Urothelium cell line (cell line): ENCODE measurements at places on chromosomes 4 and X.
A peak's percentile ranks its signal among the peaks of the same experiment; 100 is the strongest.

GRCh38 chr4:81424336-81424735, 47.4 kb downstream of the RASGEF1B start:
- DNase-seq = no peak

DNA sequence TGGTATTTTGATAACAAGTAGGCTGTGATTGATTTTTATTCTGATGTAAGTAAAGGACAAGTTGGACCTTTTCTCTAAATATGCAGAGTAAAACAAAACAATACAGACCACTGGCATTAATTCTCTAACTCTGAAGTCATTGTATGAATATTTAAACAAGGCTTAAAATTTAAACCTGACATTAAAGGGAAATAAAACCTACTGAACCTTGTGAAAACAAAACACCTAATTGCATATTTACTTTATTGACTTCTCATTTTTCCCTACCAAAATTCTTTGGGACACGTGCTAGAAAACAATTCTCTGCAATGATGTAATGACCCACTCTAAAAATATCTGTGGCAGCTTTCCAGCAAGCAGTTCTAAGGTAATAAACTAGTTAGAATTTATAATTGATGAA, 369.7 kb upstream of the TRAM1L1 start:
- no peak for DNase-seq

GRCh38 chr4:7519638-7520376, 85.1 kb upstream of the PSAPL1 start:
- no peak for DNase-seq

DNA sequence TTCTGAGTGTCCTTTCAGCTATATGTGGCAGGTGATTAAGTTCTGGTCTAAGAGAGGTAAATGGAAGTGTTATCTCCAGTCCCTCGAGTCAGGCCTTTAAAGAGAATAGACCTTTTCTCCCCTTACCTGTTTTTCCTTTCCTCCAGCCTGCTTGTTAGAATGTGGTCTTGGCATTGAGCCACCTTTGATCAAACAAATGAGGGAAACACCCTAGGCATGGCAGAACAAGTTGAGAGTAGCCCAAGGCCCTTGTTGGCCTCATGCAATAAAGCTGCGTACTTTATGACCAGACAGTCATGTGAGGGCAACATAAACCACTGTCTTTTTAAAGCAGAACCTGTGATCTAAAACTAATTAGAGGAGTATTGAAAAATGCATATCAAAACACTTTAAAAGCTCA, 13.2 kb upstream of the IL13RA2 start:
- DNase-seq = no peak

GRCh38 chr4:35939751-35940150, 304.6 kb downstream of the ARAP2 start:
- no peak for DNase-seq

- DNase-seq = no peak
Measured at GRCh38 chrX:134172588-134173259, 64.3 kb upstream of the CCDC160 start.

- no peak for DNase-seq
Measured at GRCh38 chr4:54187148-54187547, 41.9 kb upstream of the PDGFRA start.

GRCh38 chr4:149896432-149896831, 80.8 kb upstream of the IQCM start:
- DNase-seq = peak; percentile 39

- no peak for DNase-seq
Measured at GRCh38 chrX:38768079-38768478, 33.2 kb upstream of the MID1IP1 start.

- DNase-seq = no peak
Measured at GRCh38 chr4:145945431-145946155, 7.0 kb upstream of the ZNF827 start.

DNA sequence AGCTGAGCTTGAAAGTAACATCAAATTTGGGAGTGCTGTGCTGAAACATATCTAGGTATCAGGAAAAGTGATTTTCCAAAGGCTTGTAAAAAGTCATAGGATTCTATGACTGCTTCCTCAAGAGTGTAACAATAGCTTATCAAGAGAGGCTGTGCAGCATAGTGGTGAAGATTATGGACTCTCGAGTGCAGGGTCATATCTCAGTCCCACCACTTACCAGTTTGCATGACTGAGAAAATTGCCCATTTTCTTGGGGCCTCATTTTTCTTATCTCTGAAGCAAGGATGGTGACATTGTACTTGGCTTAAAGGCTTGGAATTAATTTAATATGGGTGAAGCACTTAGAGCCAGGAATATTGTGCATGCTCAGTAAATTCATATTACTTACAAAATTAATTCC, 57.2 kb downstream of the AFF1 start:
- DNase-seq = no peak

DNA sequence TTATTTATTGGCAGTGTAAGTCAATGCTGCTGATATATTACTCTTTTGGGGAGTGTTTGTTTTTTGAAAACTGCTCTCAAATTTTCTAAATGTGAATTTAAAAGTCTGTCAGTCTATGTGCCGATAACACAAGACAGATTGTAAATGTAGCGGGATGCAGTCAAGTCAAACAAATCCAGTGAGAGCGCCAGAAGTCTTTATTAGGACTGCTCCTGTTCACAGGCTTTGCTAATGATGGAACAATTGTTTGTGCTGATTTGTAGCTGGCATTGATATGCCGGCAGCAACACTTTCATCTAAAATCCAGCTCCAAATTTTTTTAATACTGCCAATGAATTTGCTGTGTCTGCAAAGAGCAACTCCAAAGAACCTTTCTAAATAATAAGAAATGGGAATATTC, 78.7 kb upstream of the TET2 start:
- no peak for DNase-seq

- peak; percentile 62 for DNase-seq
Measured at GRCh38 chr4:165326831-165327210, 648 bp upstream of the MSMO1 start.

DNA sequence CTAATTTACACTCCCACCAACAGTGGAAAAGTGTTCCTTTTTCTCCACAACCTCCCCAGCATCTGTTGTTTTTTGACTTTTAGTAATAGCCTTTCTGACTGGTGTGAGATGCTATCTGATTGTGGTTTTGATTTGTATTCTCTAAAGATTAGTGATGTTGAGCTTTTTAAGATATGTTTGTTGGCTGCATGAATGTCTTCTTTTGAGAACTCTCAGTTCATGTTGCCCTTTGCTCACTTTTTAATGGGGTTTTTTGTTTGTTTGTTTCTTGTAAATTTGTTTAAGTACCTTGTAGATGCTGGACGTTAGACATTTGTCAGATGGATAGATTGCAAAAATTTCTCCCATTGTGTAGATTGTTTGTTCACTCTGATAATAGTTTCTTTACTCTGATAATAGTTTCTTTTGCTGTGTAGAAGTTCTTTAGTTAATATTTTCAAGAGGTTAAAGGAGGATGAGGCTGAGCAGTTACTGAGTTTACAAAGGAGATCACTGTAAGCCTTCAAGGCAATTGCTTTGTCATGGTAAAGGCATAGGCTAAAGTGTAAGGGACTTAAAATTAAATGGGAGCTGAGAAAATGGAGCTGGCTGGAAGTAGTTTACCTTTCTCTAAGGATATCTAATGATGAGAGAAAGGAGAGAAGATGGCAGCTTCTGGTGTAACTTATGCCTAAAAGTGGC, 323.4 kb downstream of the PCDH7 start:
- no peak for DNase-seq

- DNase-seq = no peak
Measured at GRCh38 chrX:109537324-109537665, 651 bp downstream of the NXT2 start.

DNA sequence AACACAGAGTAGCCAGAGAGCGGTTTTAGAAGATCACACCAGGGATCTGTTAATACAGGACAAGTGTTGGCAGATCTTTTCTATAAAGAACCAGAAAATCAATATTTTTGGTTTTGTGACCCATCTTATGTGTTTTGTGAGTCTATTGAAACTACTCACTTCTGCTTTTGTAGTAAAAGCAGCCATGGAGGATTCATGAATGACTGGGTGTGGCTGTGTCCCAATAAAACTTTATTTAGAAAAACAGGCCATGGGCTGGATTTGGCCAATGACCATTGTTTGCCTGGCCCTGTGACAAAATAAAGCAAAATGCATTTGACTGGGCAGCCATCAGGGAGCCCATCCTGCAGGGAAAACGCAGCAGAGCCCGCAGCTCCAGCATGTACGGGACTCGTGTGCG, 99.9 kb upstream of the ADRA2C start:
- DNase-seq = no peak

DNA sequence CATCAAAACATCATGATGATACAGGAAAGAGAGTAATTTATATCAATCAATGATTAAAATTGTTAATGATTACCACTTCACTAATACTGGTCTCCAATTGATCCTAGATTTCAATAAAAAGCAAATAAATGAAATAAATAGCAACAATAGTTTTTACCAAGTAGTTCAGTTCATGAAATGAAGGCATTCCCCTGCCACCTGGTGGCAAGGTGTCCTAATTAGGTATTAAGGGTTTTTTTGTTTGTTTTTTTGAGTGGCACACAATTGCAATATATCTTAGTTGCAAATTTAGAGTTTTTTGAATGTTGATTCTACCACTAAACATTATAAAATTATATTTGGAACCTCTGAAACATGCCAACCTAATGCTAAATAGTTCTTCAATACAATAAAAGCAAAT, 157.4 kb upstream of the PDE5A start:
- DNase-seq = no peak

GRCh38 chr4:121253961-121254360, 89.8 kb upstream of the TNIP3 start:
- no peak for DNase-seq

DNA sequence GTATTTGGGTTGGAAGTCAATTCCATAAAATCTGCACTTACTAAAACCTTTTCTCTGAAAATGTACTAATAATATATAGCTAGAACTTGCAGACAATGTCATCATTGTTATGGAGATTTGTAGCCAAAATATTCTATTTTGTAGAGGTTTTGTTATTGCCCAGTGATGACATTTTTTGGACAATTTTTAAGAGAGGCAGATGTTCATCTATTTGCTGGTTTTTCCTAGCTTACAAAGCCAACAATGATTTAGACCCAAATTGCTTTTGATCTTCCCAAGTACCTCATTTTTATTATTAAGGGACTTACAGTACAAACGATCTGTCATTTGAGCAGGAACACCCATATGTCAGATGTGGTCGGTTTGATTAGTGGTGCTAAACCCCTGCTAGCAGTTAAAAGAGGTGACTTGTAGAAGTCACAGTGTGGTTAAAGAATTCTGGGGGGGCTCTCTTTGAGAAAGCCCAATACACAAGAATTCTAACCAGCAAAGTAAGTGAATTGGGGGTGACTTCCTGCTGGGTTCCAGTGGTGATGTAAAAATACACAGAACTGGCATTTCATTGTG, 136.2 kb downstream of the KIT start:
- DNase-seq = no peak

- peak; percentile 11 for DNase-seq
Measured at GRCh38 chrX:13487731-13488505, 81.5 kb upstream of the EGFL6 start.

DNA sequence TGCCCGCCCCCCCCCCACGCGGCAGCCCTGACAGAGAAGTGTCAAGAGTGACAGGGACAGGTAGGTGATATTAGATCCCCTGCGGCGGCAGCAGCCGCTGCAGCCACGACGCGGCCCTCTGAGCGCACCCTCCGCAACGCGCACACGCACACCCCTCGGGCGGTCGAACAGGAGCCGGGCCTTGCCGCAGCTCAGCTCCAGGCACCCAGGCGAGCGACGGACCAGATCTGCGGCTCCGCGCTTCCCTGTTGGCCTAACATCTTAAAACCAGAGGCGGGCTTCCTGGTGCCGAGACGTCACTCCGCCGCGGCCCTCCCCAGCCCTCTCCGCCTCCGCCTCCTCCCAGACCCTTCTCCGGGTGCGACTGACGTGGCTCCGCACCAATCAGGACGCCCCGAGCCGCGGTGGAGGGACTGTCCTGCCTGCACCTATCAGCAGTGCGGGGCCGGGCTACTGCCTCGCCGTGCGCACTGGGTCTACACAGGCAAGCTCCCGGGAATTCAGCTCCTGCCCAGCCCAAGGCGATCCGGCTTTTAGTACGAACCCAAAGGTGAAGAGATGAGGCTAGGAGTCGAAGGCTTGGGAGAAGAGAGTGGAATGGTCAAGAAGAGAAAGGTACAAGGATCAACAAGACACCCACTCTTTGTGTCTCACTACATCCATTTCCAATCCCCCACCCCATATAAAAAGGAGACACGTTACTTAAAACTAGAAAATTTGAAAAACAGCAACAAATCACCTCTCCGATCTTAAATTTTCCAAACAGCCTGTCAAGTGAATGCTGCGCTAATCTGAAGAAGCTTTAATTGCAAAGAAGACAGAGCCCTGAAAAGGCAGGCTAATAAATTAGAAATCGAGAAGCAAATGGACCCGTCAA, at the start of gene PITX2:
TSS of gene PITX2 (minus strand) at position 237 of the 877 bp plus-strand sequence. CDS start 617 bp downstream, outside the sequence.
- DNase-seq = peak; percentile 97

DNA sequence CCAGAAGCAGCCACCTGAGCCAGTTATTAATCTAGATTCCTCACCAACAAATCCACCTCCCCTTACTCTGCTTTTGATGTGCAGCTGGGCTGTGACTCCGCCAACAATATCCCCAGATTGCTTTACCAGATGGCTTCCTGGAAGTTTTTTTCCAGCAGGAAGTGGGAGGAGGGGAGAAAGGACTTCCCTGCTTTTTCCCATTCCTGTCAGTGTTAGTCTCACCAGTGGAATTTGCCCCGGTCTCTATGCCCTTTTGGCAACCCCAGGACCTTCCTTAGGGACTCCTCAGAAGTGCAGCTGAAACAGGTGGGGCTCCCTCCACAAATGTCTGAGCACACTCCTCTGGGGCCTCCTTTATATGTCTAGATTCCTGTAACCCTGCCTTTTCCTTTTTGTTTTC, 465.2 kb upstream of the IGFBP7 start:
- DNase-seq = no peak

DNA sequence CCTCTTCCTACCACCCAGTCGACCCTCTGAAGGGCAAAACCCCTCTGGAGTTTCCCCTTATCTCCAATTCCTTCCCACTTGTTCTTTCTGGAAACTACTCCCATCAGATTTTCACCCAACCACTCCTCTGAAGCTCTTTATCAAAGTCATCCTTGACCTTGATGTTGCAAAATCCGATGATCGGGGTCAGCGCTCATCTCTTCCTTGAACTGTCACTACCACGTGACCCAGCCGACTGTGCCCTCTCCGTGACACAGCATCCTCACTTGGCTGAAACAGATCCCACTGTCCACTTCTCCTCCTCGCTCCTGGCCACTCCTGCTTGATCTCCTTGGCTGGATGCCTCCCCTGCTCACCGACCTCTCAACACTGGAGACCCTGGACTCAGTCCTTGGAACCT, 1.1 kb downstream of the CFAP99 start:
- DNase-seq = no peak
